Left kidney (tissue), 8 donors: ENCODE measurements at places on chromosomes 7 and 10. TPM values are rescaled to one million over a fixed set of nuclear protein-coding genes. Genes with fewer than 3 reads are reported as not detected.

Gene MYL10
- 0.37 TPM for polyA plus RNA-seq

Gene DIP2C
- polyA plus RNA-seq, result 21.6 TPM

Gene CALML5
- not detected for polyA plus RNA-seq

Gene EGFR
- polyA plus RNA-seq, result 34.9 TPM

Gene HGF
- 2.3 TPM for polyA plus RNA-seq

GRCh38 chr10:52446391-52446790 is 132.3 kb downstream of the DKK1 start:
- DNase-seq, result no peak

DNA sequence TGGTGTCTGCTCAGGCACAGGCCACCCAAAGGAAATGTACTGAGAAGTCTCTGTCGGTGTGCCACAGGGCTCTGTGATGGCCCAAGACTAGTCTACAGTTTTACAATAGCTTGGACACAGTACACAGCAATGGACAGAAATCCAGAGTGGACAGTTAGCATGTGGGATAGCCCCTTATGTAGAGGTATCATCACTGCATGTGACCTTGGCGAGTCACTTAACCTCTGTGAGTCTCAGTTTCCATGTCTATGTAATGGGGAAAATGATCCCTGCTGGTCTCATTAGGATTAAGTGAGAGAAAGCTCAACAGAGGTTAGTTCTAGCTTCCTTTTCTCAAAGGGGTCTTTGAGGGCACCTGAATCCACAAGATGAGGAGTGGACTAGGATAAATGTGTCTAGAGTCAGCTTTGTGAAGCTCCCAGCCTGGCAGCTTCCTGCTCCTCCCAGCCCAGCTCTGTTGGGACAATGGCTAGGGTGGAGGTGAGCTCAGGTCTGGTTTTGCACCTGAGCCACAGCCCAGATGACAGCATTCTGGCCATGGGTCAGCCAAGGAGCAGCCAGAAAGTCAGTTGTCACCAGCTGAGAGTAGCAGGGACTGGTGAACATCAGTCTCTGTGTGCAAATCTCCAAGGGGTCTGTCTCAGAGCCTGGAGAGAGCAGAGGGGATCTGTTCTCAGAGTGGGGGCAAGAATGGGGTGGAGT is 17.9 kb downstream of the CRHR2 start:
- no peak for DNase-seq

- no peak for DNase-seq
These were observed 64.6 kb downstream of the KLF6 start for GRCh38 chr10:3720228-3721019.

GRCh38 chr10:110147961-110148360 is 59.4 kb upstream of the MXI1 start:
- DNase-seq, result no peak

DNA sequence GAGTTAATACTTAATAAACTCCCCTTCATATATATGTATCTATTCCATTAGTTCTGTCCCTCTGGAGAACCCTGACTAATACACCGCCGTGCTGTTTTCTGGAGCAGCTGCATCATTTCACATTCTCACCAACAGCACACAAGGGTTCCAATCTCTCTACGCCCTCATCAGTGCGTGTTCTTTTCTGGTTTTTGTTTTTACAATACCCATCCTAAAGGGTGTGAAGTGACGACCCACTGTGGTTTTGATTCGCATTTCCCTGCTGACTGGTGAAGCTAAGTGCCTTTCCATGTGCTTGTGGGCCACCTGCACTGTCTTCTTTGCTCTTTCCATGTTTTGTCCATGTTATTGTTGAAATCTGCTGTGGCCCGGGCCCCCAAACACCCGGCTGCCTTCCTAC is 11.0 kb upstream of the INSIG1 start:
- no peak for DNase-seq

DNA sequence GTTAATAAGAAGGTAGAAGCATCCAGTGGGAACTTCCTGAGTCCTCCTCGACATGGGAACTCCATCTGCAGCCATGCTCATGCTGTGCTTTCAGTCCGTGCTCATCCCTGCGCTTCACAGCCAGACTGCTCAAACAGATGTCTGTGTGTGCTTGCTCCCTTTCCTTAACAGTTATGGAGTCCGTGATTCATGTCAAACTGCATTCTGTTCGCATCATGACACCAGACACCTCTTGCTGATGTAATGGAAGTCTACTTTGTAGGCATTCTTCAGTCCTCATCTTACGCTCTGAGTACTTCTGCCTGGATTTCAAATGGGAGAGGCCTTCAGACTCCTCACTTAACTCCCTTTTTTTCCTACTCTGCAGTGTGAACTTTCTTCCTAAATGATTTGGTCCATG is 304.9 kb downstream of the SUGCT start:
- DNase-seq, result no peak

- DNase-seq, result no peak
These were observed 45.6 kb downstream of the PDGFA start for GRCh38 chr7:473870-474604.

- DNase-seq, result no peak
These were observed 296.0 kb upstream of the SP4 start for GRCh38 chr7:21131897-21132296.

DNA sequence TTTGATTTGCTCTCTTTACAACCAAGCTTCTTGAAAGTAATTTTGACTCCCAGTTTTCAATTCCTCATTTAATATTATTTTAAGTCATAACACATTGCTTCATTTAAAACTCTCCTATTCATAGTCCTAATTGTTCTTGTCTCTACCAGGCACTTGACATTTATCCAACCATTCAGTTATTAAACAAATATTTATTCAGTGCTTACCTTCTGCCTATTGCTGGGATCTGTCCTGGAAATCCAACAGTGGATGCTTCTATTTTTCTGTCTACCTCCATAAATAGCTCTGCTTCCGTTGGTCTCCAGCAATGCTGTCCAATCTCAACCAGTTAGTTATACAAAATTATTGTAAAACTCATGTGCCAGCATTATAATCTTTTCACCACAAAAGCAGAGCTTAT is 615.1 kb downstream of the ZWINT start:
- DNase-seq, result no peak

DNA sequence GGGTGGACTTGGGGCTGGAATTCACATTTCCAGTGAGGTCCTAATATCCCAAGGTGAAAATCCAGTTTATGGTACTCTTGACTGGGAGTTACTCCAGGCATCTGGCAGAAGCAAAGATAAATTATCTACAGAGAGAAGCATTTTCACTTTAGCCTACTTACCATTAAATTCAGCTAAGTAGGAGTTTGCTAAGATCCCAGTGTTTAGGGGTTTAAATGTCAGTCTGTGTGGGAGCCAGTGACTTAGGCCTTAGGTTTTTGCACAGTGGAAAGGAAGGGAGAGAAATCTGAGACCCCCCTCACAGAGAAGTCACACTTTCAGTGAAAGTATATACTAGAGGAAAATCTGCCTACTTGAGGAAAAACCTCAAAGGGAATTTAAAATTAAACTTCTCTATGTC is 134.2 kb downstream of the IQUB start:
- DNase-seq, result peak; percentile 24

DNA sequence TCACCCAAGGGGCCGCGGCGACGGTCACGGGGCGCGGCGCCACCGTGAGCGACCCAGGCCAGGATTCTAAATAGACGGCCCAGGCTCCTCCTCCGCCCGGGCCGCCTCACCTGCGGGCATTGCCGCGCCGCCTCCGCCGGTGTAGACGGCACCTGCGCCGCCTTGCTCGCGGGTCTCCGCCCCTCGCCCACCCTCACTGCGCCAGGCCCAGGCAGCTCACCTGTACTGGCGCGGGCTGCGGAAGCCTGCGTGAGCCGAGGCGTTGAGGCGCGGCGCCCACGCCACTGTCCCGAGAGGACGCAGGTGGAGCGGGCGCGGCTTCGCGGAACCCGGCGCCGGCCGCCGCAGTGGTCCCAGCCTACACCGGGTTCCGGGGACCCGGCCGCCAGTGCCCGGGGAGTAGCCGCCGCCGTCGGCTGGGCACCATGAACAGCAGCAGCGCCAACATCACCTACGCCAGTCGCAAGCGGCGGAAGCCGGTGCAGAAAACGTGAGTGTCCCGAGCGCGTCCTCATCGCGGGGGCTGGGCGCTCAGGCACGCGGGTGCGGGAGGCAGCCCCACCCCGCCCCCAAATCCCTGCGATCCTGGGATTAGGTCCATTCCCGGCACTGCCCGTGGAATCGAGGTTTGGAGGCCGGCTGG is 509 bp downstream of the AHR start:
- no peak for DNase-seq

- DNase-seq, result no peak
These were observed 4.7 kb upstream of the TCTN3 start for GRCh38 chr10:95698415-95698814.

GRCh38 chr7:142813226-142813625 is 41.6 kb upstream of the EPHB6 start:
- no peak for DNase-seq

GRCh38 chr10:95783741-95784140 is 27.8 kb downstream of the ENTPD1 start:
- no peak for DNase-seq

GRCh38 chr7:95811846-95812445 is 39.6 kb downstream of the DYNC1I1 start:
- no peak for DNase-seq

DNA sequence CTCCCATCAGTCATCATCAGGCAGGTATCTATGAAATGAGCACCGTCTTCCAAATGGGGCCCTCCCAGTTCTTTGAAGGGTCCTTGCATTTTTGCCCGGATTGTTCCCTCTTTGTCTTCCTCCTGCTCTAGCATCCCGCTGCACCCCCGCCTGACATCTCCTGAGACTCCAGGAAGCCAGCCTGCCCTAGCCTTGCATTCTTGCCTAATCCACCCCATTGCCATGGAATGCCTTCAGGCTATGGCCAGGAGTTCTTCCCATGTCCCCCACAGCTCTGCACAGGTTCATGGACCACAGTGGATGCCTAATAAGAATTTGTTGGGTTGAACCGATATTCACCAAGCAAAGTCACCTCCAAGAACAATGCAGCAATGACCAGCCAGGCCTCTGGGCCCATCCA is 62.1 kb downstream of the ZMIZ1 start:
- no peak for DNase-seq

DNA sequence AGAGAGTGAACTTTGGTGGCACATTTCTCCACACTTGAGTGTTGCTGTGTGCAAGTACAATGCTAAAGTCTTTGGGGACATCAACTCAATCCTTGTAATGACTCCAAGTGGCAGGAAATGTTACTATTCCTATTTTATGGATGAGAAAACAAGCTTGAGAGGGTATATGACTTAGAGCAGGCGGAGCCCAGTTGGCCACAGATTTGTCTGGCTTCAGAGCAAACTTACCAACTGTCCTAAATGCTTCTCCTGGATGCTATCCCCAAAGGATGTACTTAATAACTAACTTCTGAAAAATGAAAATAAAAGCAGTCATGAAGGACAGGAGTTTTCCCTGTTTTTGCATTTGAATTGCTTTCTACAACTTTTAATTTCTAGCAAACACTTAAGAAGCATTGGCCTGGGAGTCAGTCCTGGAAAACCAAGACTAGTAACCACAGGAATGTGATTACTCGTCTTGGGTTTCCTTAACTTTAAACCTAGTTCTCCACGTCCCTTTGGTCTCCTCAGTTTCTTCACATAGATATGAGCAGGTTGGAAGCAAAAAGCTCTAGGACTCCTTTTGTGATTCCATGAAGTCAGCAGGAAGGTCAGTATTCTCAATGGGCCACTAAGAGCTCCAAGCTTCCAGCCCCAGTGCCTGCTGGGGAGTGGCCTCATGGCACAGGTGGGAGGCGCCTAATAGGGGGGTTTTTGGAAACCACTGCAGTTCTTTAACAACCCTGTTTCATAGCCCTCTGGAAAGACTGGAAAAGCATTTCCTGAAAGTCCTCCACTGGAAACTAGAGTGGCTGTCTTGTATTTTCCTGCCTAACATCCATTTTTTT is 140.8 kb downstream of the GLCCI1 start:
- DNase-seq, result no peak

DNA sequence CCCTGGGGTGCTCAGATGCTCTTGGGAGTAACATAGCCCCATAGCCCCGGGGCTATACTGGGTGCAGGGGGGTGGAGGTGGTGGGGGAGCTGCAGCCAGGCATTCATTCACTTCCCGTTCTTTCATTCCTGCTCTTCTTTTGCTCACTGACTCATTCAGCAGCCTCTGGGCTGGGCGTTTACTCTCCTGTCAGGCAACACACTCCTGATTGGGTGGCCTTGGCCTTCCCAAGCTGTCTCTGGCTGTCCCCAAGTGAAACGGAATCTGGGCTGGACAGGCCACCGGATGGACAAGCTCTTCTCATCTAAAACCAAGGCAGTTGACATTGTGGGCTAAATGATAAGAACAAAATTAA is 34.6 kb downstream of the CHST3 start:
- DNase-seq, result no peak

DNA sequence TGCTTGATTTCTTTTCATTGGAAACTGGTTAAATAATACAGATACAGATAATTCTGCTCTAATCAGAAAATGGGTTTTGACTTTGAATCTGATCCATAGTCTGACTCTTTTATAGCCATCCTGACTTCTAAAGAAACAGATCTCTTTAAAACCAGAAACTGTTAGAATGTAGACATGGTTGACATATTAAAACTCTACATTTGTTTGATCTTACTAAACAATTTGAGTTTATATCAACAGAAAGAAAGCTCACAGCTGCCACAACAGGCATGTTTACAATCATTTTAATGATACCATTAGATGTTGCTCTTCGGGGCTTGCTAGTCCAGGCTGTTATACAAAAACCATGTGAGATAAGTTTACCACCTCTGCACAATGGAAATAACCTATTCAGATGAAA is 193.0 kb upstream of the SEMA3A start:
- DNase-seq, result no peak

DNA sequence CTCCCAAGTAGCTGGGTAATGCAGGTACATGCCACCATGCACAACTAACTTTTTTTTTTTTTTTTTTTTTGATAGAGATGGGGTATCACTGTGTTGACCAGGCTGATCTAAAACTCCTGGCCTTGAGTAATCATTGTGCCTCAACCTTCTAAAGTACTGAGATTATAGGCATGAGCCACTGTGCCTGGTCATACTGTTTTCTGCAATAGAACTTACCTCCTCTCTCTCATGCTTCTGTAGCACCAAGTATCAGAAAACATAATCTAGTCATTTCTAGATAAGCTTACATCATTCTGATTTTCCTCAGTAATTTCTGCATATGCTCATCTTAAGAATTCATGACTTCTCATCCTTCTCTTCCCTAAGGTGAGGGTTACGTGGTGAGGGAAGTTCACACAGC is 210.0 kb downstream of the IMMP2L start:
- DNase-seq, result no peak

- no peak for DNase-seq
These were observed 83.3 kb downstream of the ELMO1 start for GRCh38 chr7:37365405-37365804.

GRCh38 chr10:132644527-132645246 is 107.1 kb downstream of the INPP5A start:
- no peak for DNase-seq
